Smooth muscle cell of the coronary artery (primary cell): ENCODE measurements at places on chromosomes 12 and 14. TPM values are rescaled to one million over a fixed set of nuclear protein-coding genes. Genes with fewer than 3 reads are reported as not detected.

Gene KLHDC1
- total RNA-seq, result 2.9 and 9.4 TPM in 2 replicates

Gene ALX1
- 0.08 and 3.6 TPM in 2 replicates for total RNA-seq

Gene CDKN3
- 5.0 and 12.2 TPM in 2 replicates for total RNA-seq

Gene MYH6
- under 0.01 TPM in 1 of 2 replicates, not detected in the other for total RNA-seq

Gene ABHD12B
- not detected in 2 replicates for total RNA-seq

Gene RPL10L
- total RNA-seq, result not detected in 2 replicates

Gene MIP
- not detected in 2 replicates for total RNA-seq

Gene ATP2A2
- 74.4 and 94.9 TPM in 2 replicates for total RNA-seq

Gene C1QL4
- total RNA-seq, result 0.45 TPM in 1 of 2 replicates, not detected in the other

Gene TSPAN8
- total RNA-seq, result 0.35 and 154 TPM in 2 replicates

Gene PSMD9
- 122 and 150 TPM in 2 replicates for total RNA-seq

Gene PTPRQ
- 0.08 and 0.23 TPM in 2 replicates for total RNA-seq

Gene CLEC14A
- 0.15 and 0.47 TPM in 2 replicates for total RNA-seq

Gene NOVA1
- 0.90 and 2.2 TPM in 2 replicates for total RNA-seq

Gene MLH3
- total RNA-seq, result 15.0 and 24.2 TPM in 2 replicates

Gene OR11H12
- total RNA-seq, result not detected in 2 replicates

Gene GPR65
- total RNA-seq, result 0.12 and 0.15 TPM in 2 replicates

Gene PIWIL1
- total RNA-seq, result not detected in 2 replicates

Gene RGS6
- total RNA-seq, result under 0.01 TPM in 1 of 2 replicates, not detected in the other

Gene EXOC3L4
- total RNA-seq, result 0.35 TPM in 1 of 2 replicates, not detected in the other

Gene HOXC6
- 0.35 TPM in 1 of 2 replicates, not detected in the other for total RNA-seq

Gene LMNTD1
- 0.23 TPM in 1 of 2 replicates, not detected in the other for total RNA-seq

Gene SLC24A4
- not detected in 2 replicates for total RNA-seq

Gene TRPV4
- 1.4 and 1.6 TPM in 2 replicates for total RNA-seq

Gene CD4
- 0.23 and 0.47 TPM in 2 replicates for total RNA-seq

Gene STYK1
- 0.15 and 0.82 TPM in 2 replicates for total RNA-seq

Gene TCL1B
- total RNA-seq, result not detected in 2 replicates

Gene ESR2
- 0.12 TPM in 1 of 2 replicates, not detected in the other for total RNA-seq
